ENCODE measurements at places on chromosomes 12 and 14. TPM values are rescaled to one million over a fixed set of nuclear protein-coding genes. Genes with fewer than 3 reads are reported as not detected.

PAH gene
- total RNA-seq, result not detected

RND1 gene
- 17.8 TPM for total RNA-seq

DYNLL1 gene
- 628 TPM for total RNA-seq

ARHGDIB gene
- total RNA-seq, result 1.3 TPM

GZMH gene
- total RNA-seq, result not detected

TAS2R42 gene
- not detected for total RNA-seq

FAR2 gene
- total RNA-seq, result not detected

ABCC9 gene
- total RNA-seq, result not detected

LUM gene
- total RNA-seq, result 0.44 TPM

TMPRSS12 gene
- not detected for total RNA-seq

PRH2 gene
- total RNA-seq, result not detected

LETMD1 gene
- total RNA-seq, result 27.6 TPM

LRIG3 gene
- 5.4 TPM for total RNA-seq

SCN8A gene
- total RNA-seq, result 1.9 TPM

KRT85 gene
- total RNA-seq, result not detected

CCDC184 gene
- total RNA-seq, result 3.1 TPM

PTCSC3 gene
- total RNA-seq, result not detected

POTEM gene
- total RNA-seq, result not detected

SPX gene
- total RNA-seq, result 2.5 TPM

L3HYPDH gene
- 43.9 TPM for total RNA-seq

RDH12 gene
- 0.09 TPM for total RNA-seq

RASSF9 gene
- 0.67 TPM for total RNA-seq

OR11H6 gene
- not detected for total RNA-seq

CFAP73 gene
- 0.13 TPM for total RNA-seq

DUSP16 gene
- total RNA-seq, result 12.5 TPM

CAMKK2 gene
- 25.6 TPM for total RNA-seq

PROX2 gene
- not detected for total RNA-seq

EFS gene
- total RNA-seq, result not detected

PRIMA1 gene
- 0.39 TPM for total RNA-seq

SIX6 gene
- total RNA-seq, result not detected

KCNC2 gene
- not detected for total RNA-seq

IQSEC3 gene
- total RNA-seq, result not detected

SETD3 gene
- total RNA-seq, result 48.1 TPM

All from A549 treated with CORT108297 at 1 μM for 4 hours (cell line).